ENCODE measurements at places on chromosomes 1 and 21.

DNA sequence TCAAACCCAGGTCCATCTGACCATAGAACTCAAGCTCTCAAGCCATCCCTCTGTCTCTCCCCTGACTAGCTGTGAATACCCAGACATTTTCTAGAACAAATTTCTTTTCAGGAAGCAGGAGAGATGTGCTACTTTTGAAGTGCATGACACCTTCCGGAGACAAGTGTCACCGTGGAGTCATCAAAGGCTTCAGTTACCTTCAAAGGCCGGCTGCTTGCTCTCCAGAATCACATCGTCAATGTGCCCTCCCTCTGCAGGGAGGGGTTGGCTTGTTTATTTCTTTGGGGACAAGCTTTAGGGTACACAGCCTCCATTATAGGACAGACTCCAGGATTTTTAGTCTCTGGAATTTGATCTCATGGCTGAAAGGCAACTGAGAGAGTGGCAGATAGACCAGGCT lies 37.7 kb upstream of the IGSF21 start:
- no peak for DNase-seq
- H3K4me1 ChIP-seq = peaks cover 10% of the 10 kb centered on the region
- H3K4me3 ChIP-seq = no peak overlapping the region
- H3K27me3 ChIP-seq = no peaks in the 10 kb centered on the region
- H3K27ac ChIP-seq = no peak overlapping the region

DNA sequence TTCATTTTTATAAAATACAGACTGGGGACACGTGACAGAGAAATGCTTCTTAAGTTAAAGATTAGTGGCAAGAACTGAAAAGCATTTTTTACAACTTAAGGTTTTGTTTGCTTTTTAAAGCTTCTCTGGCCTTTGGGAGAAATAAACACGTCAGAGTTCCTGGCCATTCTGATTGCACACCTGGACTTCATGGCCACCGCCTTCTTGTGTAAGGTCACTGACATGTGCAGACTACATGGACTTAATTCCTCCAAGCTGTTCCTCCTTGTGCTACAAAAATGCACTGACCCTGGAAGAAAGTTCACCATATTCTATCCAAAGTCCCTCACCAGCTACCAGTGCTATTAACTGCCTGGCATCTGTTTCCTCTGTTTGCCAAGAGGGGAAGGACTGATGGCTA lies 56.1 kb downstream of the GADD45A start:
- H3K27me3 ChIP-seq = no peaks in the 10 kb centered on the region
- peaks cover 13% of the 10 kb centered on the region for H3K4me1 ChIP-seq
- no peaks in the 10 kb centered on the region for H3K36me3 ChIP-seq
- DNase-seq = no peak
- H3K27ac ChIP-seq = no peak overlapping the region

GRCh38 chr1:197042676-197043341 lies 24.3 kb downstream of the F13B start:
- no peak overlapping the region for H3K27ac ChIP-seq
- no peaks in the 10 kb centered on the region for H3K36me3 ChIP-seq
- H3K27me3 ChIP-seq = no peaks in the 10 kb centered on the region
- H3K4me3 ChIP-seq = no peak overlapping the region
- no peak for DNase-seq

- H3K27ac ChIP-seq = no peak overlapping the region
- no peaks in the 10 kb centered on the region for H3K36me3 ChIP-seq
- no peaks in the 10 kb centered on the region for H3K4me1 ChIP-seq
- no peak overlapping the region for H3K4me3 ChIP-seq
- DNase-seq = peak; percentile 94
Measured at GRCh38 chr1:36650200-36651065, 167.7 kb upstream of the CSF3R start.

DNA sequence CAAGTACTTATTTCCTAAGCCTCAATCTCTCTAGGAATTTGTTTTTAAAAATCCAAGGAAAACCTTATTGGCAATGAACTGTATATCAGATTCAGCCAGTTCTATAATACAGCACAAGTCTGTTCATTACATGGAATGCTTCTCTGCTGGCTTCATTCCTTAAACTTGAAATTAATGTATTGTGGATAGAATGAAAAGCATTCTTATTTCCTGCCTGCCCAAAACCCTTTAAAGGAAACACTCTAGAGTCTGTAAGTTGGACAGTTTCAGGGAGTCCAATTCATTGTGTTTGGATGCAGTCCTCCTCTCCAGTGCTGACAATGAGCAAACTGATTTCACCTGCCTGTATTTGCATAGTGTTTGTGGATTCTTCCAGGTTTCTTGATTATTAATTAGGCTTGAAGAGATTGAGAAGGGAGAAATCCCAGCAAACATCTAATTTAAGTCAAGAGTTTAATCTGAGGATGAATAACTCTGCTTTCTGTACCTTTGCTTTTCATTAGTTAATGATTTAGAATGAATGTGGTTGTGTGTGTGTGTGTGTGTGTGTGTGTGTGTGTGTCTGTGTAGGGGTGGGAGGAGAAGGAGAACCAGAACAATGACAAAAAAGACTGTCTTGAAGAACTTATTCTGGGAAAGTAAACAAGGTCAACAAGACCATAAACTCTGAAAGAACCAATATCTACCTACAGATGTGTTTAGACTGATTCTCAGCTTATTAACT lies 61.2 kb downstream of the CACHD1 start:
- H3K36me3 ChIP-seq = no peaks in the 10 kb centered on the region
- no peaks in the 10 kb centered on the region for H3K27me3 ChIP-seq
- H3K4me3 ChIP-seq = no peak overlapping the region
- H3K27ac ChIP-seq = no peak overlapping the region

- H3K27me3 ChIP-seq = no peaks in the 10 kb centered on the region
- no peak overlapping the region for H3K4me3 ChIP-seq
- DNase-seq = no peak
- no peaks in the 10 kb centered on the region for H3K36me3 ChIP-seq
- no peaks in the 10 kb centered on the region for H3K4me1 ChIP-seq
- H3K27ac ChIP-seq = no peak overlapping the region
Measured at GRCh38 chr1:207248544-207249198, 72.8 kb upstream of the CD55 start.

GRCh38 chr1:93715529-93716126 lies 34.0 kb upstream of the BCAR3 start:
- no peaks in the 10 kb centered on the region for H3K27me3 ChIP-seq
- DNase-seq = no peak
- no peak overlapping the region for H3K4me3 ChIP-seq
- H3K27ac ChIP-seq = no peak overlapping the region
- peaks cover 2% of the 10 kb centered on the region for H3K4me1 ChIP-seq
- no peaks in the 10 kb centered on the region for H3K36me3 ChIP-seq

- H3K27ac ChIP-seq = no peak overlapping the region
- H3K4me1 ChIP-seq = no peaks in the 10 kb centered on the region
- H3K27me3 ChIP-seq = no peaks in the 10 kb centered on the region
- H3K36me3 ChIP-seq = no peaks in the 10 kb centered on the region
Measured at GRCh38 chr1:65459397-65459768, 38.9 kb downstream of the LEPR start.

DNA sequence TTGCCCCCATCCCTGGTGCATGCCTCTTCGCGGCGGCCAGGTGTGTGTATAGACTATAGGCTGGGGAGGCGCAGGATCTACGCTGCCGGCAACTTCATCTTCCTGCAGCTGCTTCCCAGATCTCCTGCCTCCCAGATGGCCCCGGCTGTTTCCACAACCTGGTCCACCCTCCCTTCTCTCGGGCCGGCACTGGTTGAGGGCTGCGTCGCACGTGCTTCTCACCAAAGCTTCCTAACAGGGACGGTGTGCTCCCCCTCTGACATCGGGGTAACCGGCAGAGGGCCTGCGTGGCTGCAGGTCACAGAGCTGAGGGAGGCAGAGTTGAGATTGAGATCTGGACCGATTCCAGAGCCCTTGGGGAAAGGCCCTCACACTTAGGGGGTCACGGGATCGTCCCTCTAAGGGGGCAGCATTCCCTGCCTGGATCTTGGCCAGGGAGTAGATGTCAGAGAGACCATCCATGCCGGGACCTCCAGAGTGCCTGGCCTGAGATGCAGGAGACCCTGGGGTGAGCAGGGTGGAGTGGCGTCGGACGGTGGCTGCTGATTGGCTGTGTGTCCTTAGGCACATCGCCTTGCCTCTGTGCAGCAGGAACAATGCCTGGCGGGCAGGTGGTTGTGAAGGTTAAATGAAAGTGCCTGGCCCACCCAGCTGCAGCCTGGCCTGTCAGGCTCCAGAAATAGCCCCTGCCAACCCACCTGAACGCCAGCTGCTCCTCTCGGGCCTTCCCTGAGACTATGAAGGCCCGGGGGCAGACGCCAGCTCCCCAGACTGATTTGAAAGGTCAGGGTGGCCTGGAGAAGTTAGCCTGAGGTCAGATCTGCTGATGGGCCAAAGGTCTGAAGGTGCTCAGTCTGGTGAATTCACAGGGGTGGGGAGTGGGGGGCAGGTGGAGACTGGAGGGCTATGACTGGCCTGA lies 6.1 kb upstream of the MASP2 start:
- no peak overlapping the region for H3K27ac ChIP-seq
- H3K27me3 ChIP-seq = no peaks in the 10 kb centered on the region
- DNase-seq = peak; percentile 20
- H3K36me3 ChIP-seq = peaks cover 16% of the 10 kb centered on the region
- H3K4me1 ChIP-seq = peaks cover 3% of the 10 kb centered on the region
- H3K4me3 ChIP-seq = no peak overlapping the region

- H3K36me3 ChIP-seq = no peaks in the 10 kb centered on the region
- peaks cover 15% of the 10 kb centered on the region for H3K4me1 ChIP-seq
- H3K4me3 ChIP-seq = no peak overlapping the region
- H3K27ac ChIP-seq = no peak overlapping the region
- no peak for DNase-seq
Measured at GRCh38 chr21:38985568-38986378, 180.0 kb downstream of the ETS2 start.

GRCh38 chr1:89935235-89935634 lies 59.7 kb upstream of the ZNF326 start:
- no peak overlapping the region for H3K27ac ChIP-seq
- H3K27me3 ChIP-seq = no peaks in the 10 kb centered on the region
- peaks cover 5% of the 10 kb centered on the region for H3K4me1 ChIP-seq
- no peak overlapping the region for H3K4me3 ChIP-seq
- H3K36me3 ChIP-seq = peaks cover 9% of the 10 kb centered on the region

DNA sequence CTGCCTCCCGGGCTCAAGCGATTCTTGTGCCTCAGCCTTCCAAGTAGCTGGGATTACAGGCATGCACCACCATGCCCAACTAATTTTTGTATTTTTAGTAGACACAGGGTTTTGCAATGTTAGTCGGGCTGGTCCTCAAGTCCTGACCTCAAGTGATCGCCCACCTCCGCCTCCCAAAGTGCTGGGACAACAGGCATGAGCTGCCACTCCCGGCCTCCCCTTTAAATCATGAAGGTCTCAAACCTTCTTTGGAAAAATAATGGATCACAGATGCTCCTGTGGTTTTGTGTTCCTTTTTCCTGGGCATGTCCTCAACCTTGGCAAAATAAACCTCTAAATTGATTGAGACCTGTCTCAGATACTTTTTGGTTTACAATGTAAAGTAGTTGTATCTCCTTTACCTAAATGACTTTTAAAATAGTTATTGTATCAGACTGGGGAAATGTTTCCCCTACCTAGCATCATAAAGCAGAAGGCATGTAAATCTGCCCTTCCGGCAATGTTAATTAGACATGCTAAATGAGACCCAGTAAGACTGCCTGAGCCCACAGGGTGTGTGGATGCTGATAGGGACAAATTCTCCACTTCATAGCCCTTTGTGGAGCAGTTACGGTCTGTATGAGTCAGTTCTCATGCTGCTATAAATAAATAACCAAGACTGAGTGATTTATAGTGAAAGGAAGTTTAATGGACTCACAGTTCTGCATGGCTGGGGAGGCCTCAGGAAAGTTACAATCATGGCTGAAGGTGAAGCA lies 27.8 kb downstream of the CBR1 start:
- H3K27me3 ChIP-seq = no peaks in the 10 kb centered on the region
- H3K4me1 ChIP-seq = peaks cover 7% of the 10 kb centered on the region
- no peaks in the 10 kb centered on the region for H3K36me3 ChIP-seq
- H3K4me3 ChIP-seq = no peak overlapping the region
- H3K27ac ChIP-seq = peak overlapping the region; percentile 72
- DNase-seq = no peak

- DNase-seq = peak; percentile 21
- H3K27me3 ChIP-seq = no peaks in the 10 kb centered on the region
- H3K27ac ChIP-seq = no peak overlapping the region
- peaks cover 26% of the 10 kb centered on the region for H3K4me1 ChIP-seq
- H3K4me3 ChIP-seq = no peak overlapping the region
Measured at GRCh38 chr1:24294716-24295371, 24.3 kb upstream of the GRHL3 start.

DNA sequence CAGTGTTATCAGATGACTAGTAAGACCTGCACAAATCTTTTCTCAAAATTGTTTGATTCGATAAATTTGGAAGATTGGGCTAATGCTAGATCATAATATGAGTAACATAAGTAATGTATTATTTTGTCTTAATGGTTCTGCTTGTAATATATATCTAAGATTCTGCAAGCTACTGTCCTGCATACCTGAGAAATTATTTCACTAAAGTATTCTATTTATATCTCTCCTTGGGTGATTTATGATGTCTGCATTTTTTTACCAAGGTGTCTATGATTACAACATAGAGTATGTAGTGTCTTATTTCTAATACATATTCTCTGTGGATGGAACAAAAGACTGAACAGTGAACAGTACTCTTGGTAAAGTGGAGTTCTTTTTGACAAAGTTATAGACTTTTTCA lies 166.6 kb downstream of the CLEC20A start:
- DNase-seq = no peak
- H3K4me1 ChIP-seq = no peaks in the 10 kb centered on the region
- no peak overlapping the region for H3K27ac ChIP-seq
- H3K4me3 ChIP-seq = no peak overlapping the region
- no peaks in the 10 kb centered on the region for H3K27me3 ChIP-seq
- peaks cover 2% of the 10 kb centered on the region for H3K36me3 ChIP-seq

- H3K27me3 ChIP-seq = no peaks in the 10 kb centered on the region
- H3K36me3 ChIP-seq = no peaks in the 10 kb centered on the region
- DNase-seq = no peak
- H3K4me3 ChIP-seq = no peak overlapping the region
- H3K4me1 ChIP-seq = no peaks in the 10 kb centered on the region
- H3K27ac ChIP-seq = no peak overlapping the region
Measured at GRCh38 chr1:112285746-112286145, 110.3 kb upstream of the CTTNBP2NL start.

DNA sequence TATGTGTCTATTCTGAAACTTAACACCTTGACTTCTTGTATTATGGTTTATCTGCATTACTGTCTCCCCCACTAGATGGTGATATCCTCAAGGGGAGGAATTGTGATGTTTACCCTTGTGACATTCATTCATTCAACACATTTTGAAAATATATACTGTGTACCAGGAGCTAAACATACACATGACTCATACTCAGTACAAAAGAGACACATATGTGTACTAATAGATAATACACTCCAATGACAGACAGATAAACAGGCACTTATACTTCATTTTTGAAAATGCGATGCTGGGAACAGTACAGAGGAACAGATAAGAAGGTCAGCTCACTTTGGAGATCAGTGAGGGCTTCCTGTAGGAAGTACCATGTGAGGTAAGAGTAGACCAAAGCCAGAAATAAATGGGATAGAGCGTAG lies 8.9 kb upstream of the RAB3GAP2 start:
- no peaks in the 10 kb centered on the region for H3K4me1 ChIP-seq
- H3K4me3 ChIP-seq = no peak overlapping the region
- DNase-seq = peak; percentile 54
- no peaks in the 10 kb centered on the region for H3K27me3 ChIP-seq
- H3K27ac ChIP-seq = no peak overlapping the region
- H3K36me3 ChIP-seq = no peaks in the 10 kb centered on the region
